ENCODE measurements at places on chromosomes 12 and 14.

- DNase-seq, result no peak
Observed at GRCh38 chr14:93566065-93566693, 135.4 kb downstream of the UNC79 start.

- DNase-seq, result no peak
Observed at GRCh38 chr12:18204053-18204452, 57.3 kb upstream of the PIK3C2G start.

DNA sequence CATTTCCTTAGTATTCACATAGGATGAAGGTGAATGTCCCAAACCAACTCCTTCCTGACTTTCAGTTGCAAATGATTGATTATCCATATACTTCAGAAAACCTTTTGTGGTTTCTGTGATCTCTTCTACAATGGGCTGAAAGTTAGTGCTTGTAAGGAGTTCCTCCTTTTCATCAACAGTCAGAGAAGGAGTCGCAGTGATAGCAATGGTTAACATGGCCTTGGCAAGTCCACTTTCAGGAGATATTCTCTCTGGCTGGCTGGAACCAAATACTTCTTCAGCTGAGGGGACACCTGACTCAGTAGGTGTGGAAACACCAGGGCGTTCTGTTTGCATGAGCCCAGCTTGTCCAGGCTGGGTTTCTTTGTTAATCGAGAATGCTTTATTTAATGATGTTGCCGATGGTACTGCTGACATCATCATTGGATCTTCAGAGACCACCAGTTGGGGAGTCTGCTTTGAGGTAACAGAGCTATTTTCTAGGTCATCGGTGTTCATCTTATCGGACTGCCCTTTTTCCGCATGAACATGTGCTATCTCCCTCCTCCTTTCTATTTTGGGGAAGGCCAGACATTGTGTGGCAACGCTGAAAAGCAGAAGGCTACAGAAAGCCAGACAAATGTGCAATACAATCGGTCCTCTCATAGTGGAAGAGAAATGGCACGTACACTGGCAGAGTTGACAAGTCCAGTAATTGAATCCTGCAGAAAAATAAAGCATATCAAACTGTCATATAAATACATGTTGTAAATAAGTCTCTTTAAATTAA, 13.1 kb downstream of the ARMH4 start:
- no peak for DNase-seq

- DNase-seq, result no peak
Observed at GRCh38 chr12:122306407-122306806, 40.1 kb upstream of the VPS33A start.

- DNase-seq, result no peak
Observed at GRCh38 chr12:94145191-94145983, 3.0 kb upstream of the PLXNC1 start.

GRCh38 chr12:96121271-96121711, 72.9 kb upstream of the ELK3 start:
- no peak for DNase-seq

DNA sequence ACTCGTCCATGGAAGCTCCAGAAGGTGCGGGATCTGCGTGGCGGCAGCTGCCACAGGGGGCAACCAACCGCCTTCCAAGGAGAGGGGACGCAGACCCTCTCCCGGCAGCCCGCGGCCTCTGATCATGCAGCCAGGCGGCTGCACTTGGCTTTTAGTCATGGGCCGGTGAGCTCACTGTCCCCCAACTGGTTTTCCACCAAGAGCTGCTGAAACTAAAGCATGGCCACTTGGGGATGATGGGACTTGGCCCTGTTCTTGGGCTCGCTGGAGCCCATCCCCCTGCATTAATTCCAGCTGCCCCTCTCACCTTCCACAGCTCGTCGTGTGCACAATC, 39.1 kb downstream of the CCDC85C start:
- DNase-seq, result no peak

- no peak for DNase-seq
Observed at GRCh38 chr12:110249105-110249504, 31.9 kb upstream of the ATP2A2 start.

- DNase-seq, result no peak
Observed at GRCh38 chr12:125989696-125990095, 924.5 kb downstream of the AACS start.

- no peak for DNase-seq
Observed at GRCh38 chr12:3130057-3130830, 53.1 kb downstream of the TSPAN9 start.

DNA sequence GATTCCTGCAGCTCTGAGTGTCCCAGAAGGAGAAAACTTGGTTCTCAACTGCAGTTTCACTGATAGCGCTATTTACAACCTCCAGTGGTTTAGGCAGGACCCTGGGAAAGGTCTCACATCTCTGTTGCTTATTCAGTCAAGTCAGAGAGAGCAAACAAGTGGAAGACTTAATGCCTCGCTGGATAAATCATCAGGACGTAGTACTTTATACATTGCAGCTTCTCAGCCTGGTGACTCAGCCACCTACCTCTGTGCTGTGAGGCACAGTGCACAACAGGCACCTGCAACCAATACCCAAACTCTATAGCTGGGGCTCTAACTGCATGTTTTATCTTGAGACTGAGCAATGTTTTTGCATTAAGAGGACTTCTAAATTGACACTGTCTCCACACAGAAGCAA, 379.2 kb upstream of the OR4E1 start:
- DNase-seq, result peak; percentile 56

DNA sequence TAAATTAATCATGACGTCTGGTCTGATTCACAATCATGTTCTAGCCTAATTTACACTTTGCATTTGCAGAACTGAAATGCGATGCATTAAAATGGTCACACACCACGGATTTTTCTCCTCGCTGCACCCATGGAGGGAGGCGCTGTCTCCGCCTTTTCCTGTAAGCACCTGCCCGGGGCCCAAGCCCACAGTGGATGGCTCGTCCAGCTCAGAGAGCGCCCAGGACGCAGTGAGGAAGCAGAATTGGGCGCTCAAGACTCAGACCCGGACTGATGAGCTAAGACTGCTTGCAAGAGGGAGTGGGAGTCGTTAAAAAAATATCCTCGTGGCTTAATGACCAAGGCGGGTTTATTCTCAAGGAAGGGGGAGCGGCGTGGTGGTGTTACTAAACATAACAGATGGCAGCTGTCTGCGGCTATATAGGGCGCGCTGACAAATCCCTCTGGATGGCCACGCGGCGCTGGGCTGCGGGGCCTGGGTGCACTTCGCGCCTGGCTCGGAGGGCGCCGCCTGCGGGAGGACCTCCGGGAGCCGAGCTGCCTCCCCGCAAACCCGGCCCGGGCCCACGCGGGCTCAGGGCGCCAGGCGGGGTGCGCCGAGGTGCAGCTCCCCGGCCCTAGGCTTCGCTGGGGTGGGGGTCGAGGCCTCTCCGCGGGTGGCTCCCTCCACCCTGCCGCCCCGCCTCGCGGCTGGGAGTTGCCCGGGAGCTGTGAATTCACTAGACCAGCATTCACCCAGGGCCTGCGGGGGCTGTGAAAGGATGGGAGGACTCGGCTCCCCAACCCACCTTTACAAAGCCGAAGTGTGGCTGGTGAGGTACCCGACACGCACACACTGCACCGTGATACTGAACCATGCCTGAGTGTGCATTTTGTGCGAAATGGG, 78.7 kb downstream of the PPM1A start:
- DNase-seq, result peak; percentile 59

GRCh38 chr12:52024845-52025230, 18.1 kb downstream of the TAMALIN start:
- peak; percentile 63 for DNase-seq

DNA sequence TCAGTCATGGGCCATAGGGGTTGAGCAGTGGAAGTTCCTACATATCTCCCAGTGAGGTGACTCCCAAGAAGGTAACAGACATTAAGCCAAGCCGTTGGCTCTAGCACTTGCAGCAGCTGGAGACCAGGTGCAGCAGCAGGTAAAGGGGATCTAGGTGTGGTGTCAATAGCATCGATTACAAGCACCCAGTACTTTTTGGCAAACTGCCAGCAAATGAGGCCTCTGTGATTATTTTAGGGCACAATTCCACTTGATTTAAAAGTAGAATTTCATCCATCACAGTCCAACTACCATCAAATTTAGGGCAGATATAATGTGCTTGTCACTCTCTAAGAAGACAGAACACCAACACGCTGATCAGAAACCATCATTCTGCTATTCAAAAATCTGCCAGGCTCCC, 224.1 kb upstream of the EGLN3 start:
- no peak for DNase-seq

DNA sequence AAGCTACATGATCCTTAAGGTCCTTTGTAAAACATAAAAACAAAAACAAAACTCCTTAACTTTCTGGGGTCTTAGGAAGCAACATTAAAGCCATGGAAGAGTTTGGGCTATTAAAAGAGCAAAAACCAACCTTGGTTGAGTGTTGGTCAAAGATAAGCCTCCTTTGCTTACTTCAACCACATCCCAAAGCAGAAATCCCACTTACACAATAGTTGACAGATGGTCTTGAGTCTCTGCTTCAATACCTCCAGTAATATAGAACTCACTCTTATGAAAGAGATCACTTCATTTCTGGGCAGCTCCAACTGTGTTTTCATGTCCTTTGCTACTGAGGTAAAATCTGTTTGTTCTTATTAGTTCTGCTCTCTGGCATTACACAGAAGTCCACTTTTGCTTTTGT, 125.8 kb downstream of the SLC38A4 start:
- DNase-seq, result no peak

DNA sequence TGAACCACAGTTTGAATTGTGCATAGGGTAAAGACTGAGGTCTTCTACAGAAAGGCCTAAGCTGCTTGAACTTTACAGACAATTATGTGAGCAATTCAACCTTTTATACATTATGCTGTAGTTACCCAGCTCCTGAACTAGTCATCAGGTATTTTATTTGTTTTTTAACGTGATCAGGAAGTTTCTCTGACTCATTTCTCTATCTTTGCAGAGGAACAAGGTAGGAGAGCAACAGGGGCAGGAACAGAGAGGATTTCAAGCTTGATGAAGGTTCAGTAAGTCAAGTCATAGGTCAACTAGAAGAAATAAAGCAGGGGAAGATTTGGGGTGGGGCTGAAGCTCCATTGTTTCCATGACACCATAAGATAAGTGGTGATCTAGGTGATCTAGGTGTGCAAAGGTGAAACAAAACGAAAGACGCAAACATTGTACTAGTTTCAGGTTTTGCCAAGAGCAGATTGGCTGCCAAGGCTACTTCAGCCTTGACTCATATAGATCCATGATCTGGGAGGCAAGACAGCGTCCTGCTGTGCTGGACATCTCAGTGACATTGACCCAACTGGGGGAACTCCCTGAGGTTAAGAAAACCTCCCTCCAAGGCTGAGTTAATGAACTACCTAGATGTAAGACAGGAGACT, 198.1 kb downstream of the DAD1 start:
- no peak for DNase-seq

- no peak for DNase-seq
Observed at GRCh38 chr12:65269603-65270002, 8.9 kb upstream of the MSRB3 start.

- peak; percentile 20 for DNase-seq
Observed at GRCh38 chr12:64826234-64826633, 1.8 kb downstream of the TBC1D30 start.

DNA sequence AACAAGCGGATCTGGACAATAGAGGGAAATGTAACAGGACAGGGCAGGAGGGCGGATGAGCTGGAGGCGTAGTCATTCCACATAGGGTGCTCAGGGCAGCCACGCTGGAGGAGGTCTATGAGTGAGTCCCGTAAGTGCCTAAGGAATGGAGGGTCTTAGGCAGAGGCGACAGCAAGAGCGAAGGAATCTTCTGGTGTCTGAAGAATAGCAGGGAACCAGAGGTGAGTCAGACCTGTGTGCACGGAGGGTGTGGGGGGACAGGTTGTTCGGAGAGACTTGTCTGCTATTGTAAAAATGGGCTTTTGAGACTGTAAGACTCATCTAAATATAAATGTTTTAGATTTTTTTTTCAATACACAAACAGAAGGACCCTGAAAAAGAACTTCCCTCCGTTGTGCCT, 70.6 kb downstream of the SETD3 start:
- DNase-seq, result no peak

- DNase-seq, result peak; percentile 24
Observed at GRCh38 chr12:94621662-94622359, 28.5 kb downstream of the TMCC3 start.

DNA sequence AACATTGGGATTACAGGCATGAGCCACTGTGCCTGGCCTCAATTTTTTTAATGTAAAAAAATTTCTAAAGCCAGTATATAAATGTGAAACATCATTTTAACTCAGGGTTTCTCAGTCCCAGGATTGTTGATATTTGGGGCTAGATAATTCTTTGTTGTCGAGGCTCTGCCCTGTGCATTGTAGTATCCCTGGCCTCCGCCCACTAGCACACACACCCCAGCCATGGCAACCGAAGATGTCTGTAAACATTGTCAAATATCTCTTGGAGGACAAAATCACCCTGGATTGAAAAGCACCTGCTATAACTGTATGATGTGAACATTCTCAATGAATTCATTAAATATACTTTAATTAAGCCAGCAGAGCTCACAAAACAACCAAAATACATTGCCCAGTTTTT, 8.4 kb upstream of the CIT start:
- no peak for DNase-seq

DNA sequence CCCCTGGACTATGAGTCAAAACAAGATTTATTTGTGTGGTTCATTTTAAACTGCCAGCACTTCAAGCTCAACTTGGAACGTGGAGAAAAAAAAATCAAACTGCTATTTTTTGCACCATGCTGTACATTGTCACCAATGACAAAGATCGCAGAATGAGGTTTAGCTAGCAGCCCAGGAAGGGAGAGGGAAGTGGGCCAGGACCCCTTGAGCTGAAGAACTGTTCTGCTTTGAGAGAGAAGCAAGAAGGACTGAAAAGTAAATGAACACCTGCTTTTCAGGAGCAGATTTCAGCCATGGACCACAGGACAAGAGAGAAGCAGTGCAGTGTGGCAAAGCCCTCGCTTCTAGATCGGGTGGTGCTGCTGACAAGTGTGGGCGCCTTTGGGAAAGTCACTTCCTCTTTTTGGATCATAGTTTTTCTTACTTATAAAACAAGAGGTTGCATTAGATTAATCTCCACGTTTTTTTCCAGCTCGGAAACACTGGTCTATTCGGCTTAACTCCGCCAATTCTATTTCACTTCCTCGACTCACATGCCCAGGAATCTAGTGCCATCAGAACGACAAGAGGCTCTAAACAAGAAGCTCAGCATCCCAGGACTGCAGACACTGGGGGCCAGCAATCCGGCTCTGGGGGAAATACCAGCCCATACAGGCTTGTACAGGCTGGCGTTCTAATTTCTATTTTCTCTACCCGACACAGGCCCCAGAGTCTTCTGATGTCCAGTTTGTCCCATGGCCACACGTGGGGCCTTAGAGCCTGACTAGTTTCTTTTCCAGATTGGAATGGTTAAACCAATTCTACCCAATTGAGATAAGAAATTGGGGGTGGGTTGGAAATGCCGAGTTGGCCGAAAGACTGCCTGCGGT, 129.9 kb downstream of the CRACR2A start:
- no peak for DNase-seq

GRCh38 chr12:153080-153746, 60.7 kb downstream of the SLC6A12 start:
- DNase-seq, result peak; percentile 51

All from CD4-positive, alpha-beta T cell treated with Interleukin-17A for 4 hours (primary cell).